ENCODE measurements at places on chromosomes 3 and 15. TPM values are rescaled to one million over a fixed set of nuclear protein-coding genes. Genes with fewer than 3 reads are reported as not detected.

CFAP100 gene
- total RNA-seq, result not detected

C3orf49 gene
- total RNA-seq, result not detected

ATP13A4 gene
- total RNA-seq, result 0.74 TPM

GRCh38 chr3:184368586-184369183 lies 7.2 kb downstream of the POLR2H start:
- DNase-seq, result no peak
- H3K36me3 ChIP-seq, result peaks cover 59% of the 10 kb centered on the region
- peaks cover 24% of the 10 kb centered on the region for H3K4me1 ChIP-seq
- H3K27me3 ChIP-seq, result peaks cover 1% of the 10 kb centered on the region

- H3K4me3 ChIP-seq, result no peak overlapping the region
- H3K27ac ChIP-seq, result peak overlapping the region; percentile 76
- DNase-seq, result no peak
- H3K36me3 ChIP-seq, result peaks cover 26% of the 10 kb centered on the region
- H3K27me3 ChIP-seq, result no peaks in the 10 kb centered on the region
- peaks cover 33% of the 10 kb centered on the region for H3K4me1 ChIP-seq
Observed at GRCh38 chr3:52226229-52226817, 878 bp upstream of the TLR9 start.

GRCh38 chr15:45091576-45091975 lies 22.4 kb downstream of the DUOX2 start:
- peaks cover 24% of the 10 kb centered on the region for H3K27me3 ChIP-seq
- H3K27ac ChIP-seq, result no peak overlapping the region
- H3K4me3 ChIP-seq, result no peak overlapping the region
- H3K36me3 ChIP-seq, result no peaks in the 10 kb centered on the region
- DNase-seq, result no peak

- H3K4me3 ChIP-seq, result no peak overlapping the region
- peaks cover 23% of the 10 kb centered on the region for H3K27me3 ChIP-seq
- no peak for DNase-seq
- H3K36me3 ChIP-seq, result no peaks in the 10 kb centered on the region
- H3K27ac ChIP-seq, result no peak overlapping the region
Observed at GRCh38 chr15:39396979-39397615, 183.8 kb upstream of the THBS1 start.

- H3K4me3 ChIP-seq, result no peak overlapping the region
- peaks cover 11% of the 10 kb centered on the region for H3K4me1 ChIP-seq
Observed at GRCh38 chr3:38007754-38008090, 17.1 kb downstream of the VILL start.

- H3K4me3 ChIP-seq, result no peak overlapping the region
- no peak for DNase-seq
- H3K4me1 ChIP-seq, result no peaks in the 10 kb centered on the region
- H3K27ac ChIP-seq, result no peak overlapping the region
- H3K27me3 ChIP-seq, result peaks cover 15% of the 10 kb centered on the region
Observed at GRCh38 chr3:190375246-190375645, 12.7 kb upstream of the CLDN16 start.

GRCh38 chr15:29119847-29120246 lies 149.8 kb downstream of the NSMCE3 start:
- no peaks in the 10 kb centered on the region for H3K4me1 ChIP-seq
- no peak overlapping the region for H3K4me3 ChIP-seq
- no peak for DNase-seq
- H3K27ac ChIP-seq, result no peak overlapping the region

DNA sequence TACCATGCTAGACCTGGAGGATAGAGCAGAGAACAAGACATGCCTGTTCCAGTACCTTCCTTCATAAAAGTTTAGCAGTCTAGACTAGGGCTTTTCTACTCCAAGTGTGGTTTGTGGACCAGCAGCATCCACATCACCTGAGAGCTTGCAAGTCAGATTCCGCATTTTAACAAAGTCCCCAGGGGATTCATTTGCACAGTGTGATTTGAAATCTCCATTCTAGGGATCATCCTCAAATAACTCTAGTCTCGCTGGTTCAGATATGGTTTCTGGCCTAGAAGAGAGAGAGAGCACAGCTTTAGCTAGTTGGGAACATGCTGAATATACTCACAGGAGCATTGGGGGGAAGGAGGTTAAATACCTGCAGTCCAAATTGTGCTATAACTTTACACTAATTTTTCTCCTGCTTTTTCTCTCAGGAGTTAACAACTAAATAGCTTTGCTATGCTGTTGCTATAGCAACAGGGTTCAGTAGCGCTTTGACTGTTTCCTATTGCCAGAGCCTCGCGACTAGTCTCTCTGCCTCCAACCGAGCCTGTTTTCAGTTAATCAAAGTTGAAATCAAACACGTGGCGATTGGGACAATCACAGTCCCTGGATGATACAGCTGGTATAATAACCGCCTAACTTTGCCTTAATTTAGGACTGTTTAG lies 64.0 kb upstream of the RASGRF1 start:
- H3K27ac ChIP-seq, result no peak overlapping the region
- H3K36me3 ChIP-seq, result no peaks in the 10 kb centered on the region
- no peak for DNase-seq
- H3K4me1 ChIP-seq, result no peaks in the 10 kb centered on the region
- no peak overlapping the region for H3K4me3 ChIP-seq
- no peaks in the 10 kb centered on the region for H3K27me3 ChIP-seq

- H3K4me3 ChIP-seq, result no peak overlapping the region
- peaks cover 68% of the 10 kb centered on the region for H3K4me1 ChIP-seq
- H3K27me3 ChIP-seq, result no peaks in the 10 kb centered on the region
- peak overlapping the region; percentile 99 for H3K27ac ChIP-seq
- peaks cover 83% of the 10 kb centered on the region for H3K36me3 ChIP-seq
Observed at GRCh38 chr3:187040516-187041361, 98.6 kb downstream of the RPL39L start.

DNA sequence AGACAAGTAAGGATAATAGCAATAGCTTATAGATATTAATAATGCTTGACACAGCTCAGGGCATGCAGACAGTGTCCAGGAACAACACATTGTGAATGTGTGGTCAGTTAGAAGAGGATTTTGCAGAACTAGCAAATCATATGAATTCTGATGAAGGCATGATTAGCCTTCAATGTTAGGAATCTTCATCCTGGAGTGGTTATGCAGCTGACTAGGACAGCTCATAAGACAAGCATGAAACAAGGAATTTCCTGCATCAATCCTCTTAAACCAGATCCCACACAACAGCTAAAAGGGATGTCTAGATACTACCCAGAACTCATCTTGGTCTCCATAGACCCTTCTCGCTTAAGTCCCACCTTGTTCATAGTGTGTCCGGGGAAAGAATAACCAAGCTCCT lies 499.0 kb upstream of the ATP11B start:
- H3K4me1 ChIP-seq, result no peaks in the 10 kb centered on the region
- no peak overlapping the region for H3K4me3 ChIP-seq
- no peaks in the 10 kb centered on the region for H3K36me3 ChIP-seq
- H3K27ac ChIP-seq, result no peak overlapping the region

DNA sequence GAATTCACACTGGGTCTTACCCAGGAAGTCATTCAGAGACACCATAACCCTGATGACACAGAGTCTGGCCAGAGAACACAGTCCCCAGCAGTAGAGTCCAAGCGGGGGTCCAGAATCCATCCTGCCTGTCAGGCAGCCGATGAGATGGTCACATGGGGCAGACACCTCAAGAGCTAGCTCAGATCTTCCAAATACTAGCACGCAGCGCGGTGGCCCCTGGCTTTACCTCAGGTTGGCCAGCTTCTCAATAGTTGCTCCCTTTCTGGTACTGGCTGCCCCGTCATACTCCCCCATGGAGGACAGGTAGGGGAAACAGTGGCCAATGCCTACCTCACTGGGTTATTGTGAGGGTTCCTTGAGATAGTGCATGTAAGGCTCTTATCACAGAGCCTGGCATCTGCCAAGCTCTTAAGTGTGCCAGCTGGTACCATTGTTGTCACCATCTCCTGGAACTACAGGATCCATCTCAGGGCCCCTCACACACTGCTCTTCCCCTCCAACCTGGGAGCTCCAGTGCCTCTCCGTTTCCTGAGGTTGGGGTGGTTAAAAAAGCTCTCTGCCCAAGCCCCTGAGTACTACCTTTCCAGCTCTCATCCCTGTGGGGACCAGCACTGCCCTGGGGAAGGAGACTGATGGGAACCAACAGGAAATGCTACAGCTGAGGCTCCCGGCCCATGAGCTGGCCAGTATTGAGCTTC lies 3.5 kb upstream of the SLC28A1 start:
- no peak for DNase-seq
- H3K4me1 ChIP-seq, result peaks cover 4% of the 10 kb centered on the region
- no peaks in the 10 kb centered on the region for H3K27me3 ChIP-seq

- DNase-seq, result peak; percentile 66
- no peaks in the 10 kb centered on the region for H3K27me3 ChIP-seq
- H3K36me3 ChIP-seq, result peaks cover 45% of the 10 kb centered on the region
- peak overlapping the region; percentile 93 for H3K4me3 ChIP-seq
Observed at GRCh38 chr15:90388462-90389380, 679 bp downstream of the IQGAP1 start.

- no peak overlapping the region for H3K4me3 ChIP-seq
- peaks cover 3% of the 10 kb centered on the region for H3K4me1 ChIP-seq
- H3K27ac ChIP-seq, result no peak overlapping the region
- no peak for DNase-seq
- peaks cover 20% of the 10 kb centered on the region for H3K36me3 ChIP-seq
- no peaks in the 10 kb centered on the region for H3K27me3 ChIP-seq
Observed at GRCh38 chr3:33612607-33613006, 105.4 kb downstream of the CLASP2 start.

- peak; percentile 58 for DNase-seq
Observed at GRCh38 chr15:72199721-72200212, 2.2 kb upstream of the GRAMD2A start.

DNA sequence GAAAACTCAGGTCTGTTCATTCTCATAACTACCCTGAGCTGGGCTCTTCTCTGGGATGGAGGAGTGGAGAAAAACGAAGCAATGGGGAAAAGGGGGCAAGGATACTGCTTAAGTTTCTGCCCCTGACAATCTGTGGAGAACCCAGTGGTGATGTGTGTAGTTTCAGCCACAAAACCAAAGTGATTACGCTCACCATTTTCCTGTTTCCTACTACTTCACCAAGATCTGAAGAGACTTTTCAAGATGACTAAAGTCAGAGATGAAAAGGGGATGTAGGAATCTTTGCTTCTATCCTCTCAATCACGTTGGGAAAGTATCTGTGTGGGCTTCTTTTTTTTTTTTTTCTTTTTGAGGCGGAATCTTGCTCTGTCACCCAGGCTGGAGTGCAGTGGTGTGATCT lies 8.3 kb upstream of the UBE2E1 start:
- DNase-seq, result no peak
- H3K36me3 ChIP-seq, result no peaks in the 10 kb centered on the region
- H3K4me1 ChIP-seq, result peaks cover 9% of the 10 kb centered on the region
- no peak overlapping the region for H3K4me3 ChIP-seq

DNA sequence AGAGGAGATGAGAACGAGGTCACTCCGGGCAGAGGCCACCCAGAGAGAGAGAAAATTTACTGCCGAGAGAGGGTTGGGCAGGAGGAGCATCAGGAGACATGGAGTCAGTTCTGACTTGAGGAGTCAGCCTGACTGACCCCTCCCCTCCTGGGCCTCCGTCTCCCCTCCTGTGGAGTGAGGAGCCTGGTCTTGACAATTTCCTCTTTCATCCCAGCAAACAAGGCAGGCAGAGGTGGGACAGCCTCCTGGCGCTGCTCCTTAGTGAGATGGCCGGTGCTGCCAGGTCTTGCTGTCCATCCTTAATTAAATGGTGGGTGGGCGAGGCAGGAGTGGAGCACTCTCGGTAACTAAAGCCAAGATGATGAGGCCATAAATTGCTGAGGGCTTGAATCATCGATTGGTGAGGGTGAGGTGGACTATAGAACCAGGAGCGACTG lies 60.6 kb downstream of the CYP11A1 start:
- no peak overlapping the region for H3K4me3 ChIP-seq
- H3K27ac ChIP-seq, result no peak overlapping the region
- H3K4me1 ChIP-seq, result no peaks in the 10 kb centered on the region
- peaks cover 14% of the 10 kb centered on the region for H3K27me3 ChIP-seq
- DNase-seq, result no peak

- no peak overlapping the region for H3K4me3 ChIP-seq
- no peak for DNase-seq
- no peaks in the 10 kb centered on the region for H3K36me3 ChIP-seq
- H3K4me1 ChIP-seq, result no peaks in the 10 kb centered on the region
- H3K27ac ChIP-seq, result no peak overlapping the region
Observed at GRCh38 chr3:103052236-103052830, 617.5 kb downstream of the ZPLD1 start.
